Immature natural killer cell (primary cell): ENCODE measurements at places on chromosomes 2 and 18.

GRCh38 chr18:23853448-23854195 lies 160.9 kb upstream of the TTC39C start:
- no peak for DNase-seq

DNA sequence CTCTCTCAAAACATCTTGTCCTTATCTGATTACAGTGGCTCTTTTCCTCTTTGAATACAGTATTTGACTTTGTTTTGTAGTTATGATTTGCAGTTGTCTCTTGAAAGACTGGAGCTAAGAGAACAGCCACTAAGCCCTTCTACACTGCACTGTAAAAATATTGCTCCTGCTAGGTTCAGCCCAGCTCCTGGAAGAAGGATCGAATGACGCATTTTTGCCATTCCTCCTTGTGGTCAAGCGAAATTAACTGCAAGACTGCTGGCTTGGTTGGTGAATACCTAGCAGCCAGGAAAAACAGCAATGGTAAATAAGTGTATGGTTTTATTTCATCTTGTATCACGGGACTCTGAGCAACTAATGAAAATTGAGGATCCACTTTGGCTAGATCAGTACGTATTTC lies 407.8 kb upstream of the CDH2 start:
- DNase-seq: no peak

DNA sequence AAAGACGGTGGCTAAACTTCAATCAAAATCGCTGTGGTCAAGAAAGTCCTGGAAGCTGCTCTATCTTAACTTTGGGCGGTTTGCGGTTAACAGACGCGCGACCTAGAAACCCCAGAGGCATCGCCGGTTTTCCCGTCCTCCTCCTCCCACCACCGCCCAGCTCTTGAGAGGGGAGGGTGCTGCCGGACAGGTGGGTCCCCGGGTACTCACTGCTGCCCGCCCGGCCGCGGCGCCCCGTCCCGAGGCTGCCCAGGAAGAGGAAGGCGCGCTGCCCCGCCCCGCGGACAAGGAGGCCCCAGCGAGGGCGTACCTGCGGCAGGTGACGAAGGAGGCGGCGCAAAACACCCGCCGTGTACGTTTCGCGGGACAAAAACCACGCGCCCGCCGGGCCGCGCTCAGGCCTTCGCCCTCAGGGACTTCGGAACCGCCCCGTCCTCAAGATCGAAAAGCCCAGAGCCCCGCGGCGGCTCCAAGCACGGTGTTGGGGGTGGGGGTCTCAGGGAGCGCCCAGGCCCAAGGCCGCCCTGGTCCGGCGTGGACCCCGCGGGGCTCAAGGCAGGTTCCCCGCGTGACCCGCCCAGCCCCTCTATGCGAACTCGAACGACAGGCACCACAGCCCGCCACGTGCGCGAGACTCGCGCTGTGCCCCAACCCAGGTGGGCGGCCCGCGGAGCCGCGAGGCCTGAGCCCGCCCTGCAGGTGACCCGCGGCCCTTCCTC lies at the start of gene SH3YL1:
SH3YL1 (minus strand) TSS at position 259 of the 719 bp plus-strand sequence; CDS start at position 211, 48 bp downstream.
- peak; percentile 55 for DNase-seq

GRCh38 chr2:235910067-235910466 lies 258.1 kb downstream of the GBX2 start:
- no peak for DNase-seq

- no peak for DNase-seq
Observed at GRCh38 chr2:36088716-36089328, 266.8 kb upstream of the CRIM1 start.

GRCh38 chr2:207796585-207797350 lies 27.1 kb upstream of the FZD5 start:
- DNase-seq: no peak

DNA sequence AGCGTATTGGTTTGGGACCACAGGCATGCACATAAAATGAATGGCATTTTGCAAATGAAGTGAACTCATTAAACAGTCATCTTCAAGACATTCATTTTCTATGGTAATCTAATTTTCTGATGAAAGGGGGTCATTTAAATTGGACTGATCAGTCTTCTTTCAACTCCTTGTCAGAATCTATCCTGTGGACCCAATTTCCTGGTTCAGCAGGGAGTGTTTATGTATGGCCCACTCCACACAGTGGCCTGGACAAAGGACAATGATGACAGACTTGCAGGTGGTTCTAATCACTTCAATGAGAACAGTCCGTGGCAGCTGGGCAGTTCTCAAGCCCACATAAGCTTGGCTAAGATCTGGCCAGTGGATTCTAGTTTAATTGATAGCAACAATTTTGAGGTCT lies 448.1 kb downstream of the DCDC2C start:
- no peak for DNase-seq

DNA sequence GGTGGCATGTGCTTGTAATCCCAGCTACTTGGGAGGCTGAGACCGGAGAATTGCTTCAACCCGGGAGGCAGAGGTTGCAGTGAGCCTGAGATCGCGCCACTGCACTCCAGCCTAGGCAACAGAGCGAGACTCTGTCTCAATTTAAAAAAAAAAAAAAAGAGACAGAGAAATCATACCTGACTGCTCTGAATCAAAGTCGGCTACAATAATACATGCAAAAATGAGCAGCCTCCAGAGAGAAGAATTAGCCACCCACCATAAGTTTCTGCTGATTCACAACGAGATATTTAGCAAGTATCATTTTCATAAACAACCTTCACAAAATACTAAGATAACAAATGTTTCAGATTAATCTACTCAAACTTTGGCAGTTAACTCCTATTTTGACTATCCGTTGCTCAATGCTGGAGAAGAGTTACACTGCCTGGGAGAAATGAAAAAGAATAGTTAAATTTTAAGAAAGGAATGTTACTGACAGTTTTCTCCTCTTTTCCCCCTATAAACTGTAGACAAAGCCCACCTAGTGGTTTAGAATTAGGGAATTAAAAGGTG lies 1.5 kb downstream of the OSBPL1A start:
- no peak for DNase-seq

DNA sequence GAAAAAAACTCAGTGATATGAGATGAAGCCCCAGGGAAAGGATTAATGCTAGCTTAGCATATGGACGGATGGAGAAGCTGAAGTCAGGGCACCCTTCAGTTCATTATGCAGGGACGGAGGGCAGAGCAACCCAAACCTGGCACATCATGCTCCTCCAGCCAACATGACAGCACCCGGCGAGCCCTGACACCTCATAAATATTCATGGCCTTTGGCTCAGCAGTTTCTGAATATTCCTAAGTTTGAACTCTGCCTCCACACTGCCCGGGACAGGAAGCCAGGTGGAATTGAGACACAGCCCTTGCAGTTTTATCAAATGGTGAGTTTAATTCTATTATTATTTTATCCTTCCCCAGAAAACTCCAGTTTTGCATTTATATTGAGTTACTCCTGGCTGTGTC lies 87.3 kb upstream of the SH3BP4 start:
- no peak for DNase-seq

- no peak for DNase-seq
Observed at GRCh38 chr2:96374211-96374951, 38.8 kb downstream of the NCAPH start.

GRCh38 chr2:60826111-60826510 lies 55.3 kb upstream of the REL start:
- no peak for DNase-seq

DNA sequence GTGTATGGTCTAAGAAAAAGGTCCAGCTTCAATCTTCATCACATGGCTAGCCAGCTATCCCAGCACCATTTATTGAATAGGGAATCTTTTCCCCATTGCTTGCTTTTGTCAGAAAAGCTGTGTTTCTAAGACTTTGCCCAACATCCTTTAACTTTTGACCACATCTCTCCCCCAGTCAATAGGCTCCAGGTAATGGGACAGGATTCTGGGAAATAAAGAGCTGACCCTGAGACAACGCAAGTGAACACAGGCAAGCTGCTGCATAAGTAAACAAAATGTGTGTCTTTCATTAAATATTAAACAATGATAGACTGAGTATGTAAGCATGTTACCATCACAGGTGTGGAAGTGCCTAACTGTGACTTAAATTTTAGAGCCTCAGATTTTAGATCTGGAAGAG lies 23.0 kb downstream of the FAM110C start:
- DNase-seq: no peak

- DNase-seq: no peak
Observed at GRCh38 chr18:52451256-52451655, 111.3 kb downstream of the DCC start.

GRCh38 chr2:133667085-133667484 lies 98.8 kb upstream of the NCKAP5 start:
- DNase-seq: no peak

DNA sequence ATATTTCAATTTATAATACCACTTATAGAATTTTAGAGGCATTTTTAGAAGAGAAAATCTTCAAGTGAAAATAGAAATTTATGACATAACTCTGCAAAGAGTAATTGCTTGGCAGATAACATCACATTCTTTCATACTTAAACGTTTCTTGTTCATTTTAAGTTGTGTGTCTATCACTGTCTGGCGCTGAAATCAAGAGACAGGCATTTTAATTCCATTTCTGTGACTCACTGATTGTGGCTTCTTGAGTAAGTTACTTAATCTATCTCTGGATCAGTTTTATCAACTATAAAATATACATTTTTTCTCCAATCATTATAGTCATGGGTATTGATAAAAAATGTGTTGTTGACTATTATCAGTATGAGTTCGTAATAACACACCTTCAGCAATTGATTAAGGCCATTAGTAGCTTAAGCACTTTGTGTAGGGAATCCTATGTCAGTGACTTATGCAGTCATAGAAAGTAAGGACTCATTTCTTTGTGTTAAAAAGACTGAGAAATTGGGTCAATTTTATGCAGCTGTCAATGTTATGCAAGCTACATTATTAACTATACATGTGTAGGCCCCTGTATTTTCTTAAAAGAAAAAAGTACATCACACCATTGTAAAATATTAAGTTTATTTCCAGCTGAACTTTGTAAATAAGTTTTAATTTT lies 497.3 kb downstream of the CCDC85A start:
- no peak for DNase-seq

DNA sequence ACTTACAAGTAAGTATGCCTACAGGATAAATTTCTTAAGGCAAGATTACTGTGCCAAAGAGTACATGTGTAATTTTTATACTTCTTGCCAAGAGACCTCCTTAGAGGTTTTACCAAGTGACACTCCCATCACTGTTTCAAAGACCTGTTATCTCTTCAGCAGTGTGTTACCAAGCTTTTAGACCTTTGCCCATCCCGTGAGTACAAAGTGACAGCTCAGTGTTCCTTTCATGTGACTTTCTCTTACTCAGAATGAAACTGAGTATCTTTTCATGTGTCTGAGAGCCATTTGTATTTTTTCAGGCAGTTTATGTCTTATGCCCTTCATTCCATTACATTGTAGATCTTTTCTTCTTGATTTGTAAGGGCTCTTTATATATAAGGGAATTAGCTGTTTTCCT lies 287.5 kb upstream of the SALL3 start:
- no peak for DNase-seq

- DNase-seq: no peak
Observed at GRCh38 chr2:28976584-28976983, 4.5 kb upstream of the TOGARAM2 start.

DNA sequence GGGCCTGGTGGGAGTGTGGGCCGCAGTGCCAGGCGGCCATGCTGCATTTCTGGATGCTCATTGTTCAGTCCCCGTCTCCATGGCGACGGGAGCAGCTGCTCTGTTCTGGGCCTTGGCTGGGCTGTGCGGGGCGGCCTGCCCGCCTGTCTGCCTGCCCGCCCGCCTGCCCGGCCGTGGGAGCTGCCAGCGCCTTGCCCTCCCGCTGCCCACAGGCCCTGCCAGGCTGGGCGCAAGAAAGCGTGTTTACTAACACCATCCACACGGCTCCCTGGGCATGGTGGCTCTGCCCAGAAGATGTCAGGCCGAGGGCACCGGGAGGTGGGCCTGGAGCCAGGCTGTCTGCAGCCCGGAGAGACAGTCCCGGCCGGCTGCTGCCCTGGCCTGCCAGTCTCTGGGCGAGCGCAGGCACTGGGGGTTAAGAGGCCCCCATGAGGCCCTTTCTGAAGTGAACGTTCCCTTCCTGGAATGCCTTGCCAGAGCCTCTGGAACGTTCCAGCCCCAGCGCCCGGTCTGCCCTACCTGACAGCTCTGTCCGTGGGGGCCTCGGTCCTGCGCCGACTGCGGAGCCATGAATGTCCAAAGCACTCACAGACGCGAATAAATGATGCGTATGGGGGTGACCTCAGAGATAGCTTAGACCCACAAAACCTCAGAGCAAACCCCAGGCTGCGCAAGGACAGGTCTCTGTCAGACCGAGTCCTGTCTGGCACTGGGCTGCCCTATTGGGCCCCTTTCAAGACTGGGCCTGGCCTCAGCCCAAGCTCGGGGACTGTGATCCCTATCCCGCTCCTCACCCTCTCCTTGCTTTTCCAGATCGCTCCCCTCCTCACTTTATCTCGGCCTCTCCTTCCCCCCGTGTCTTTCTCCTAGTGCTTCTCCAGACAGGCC lies 44.3 kb downstream of the MYCN start:
- DNase-seq: no peak

DNA sequence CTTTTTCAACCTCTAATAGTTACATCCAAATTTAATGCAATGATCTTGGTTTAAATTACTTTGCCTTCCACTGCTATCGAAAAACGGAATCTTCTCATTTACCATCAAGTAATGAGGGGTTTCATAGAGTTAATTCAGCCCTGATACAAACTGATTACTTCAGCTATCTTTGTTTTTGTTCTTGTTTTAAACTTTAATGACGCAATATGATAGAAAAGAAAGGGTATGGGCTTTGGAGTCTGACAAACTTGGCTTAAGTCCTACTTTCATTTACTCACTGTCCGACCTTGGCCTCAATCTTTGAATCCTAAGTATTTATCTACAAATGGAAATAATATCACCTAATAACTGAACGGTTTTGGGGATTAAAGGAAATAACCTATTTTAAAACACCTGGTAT lies 16.1 kb downstream of the ADAM17 start:
- no peak for DNase-seq

DNA sequence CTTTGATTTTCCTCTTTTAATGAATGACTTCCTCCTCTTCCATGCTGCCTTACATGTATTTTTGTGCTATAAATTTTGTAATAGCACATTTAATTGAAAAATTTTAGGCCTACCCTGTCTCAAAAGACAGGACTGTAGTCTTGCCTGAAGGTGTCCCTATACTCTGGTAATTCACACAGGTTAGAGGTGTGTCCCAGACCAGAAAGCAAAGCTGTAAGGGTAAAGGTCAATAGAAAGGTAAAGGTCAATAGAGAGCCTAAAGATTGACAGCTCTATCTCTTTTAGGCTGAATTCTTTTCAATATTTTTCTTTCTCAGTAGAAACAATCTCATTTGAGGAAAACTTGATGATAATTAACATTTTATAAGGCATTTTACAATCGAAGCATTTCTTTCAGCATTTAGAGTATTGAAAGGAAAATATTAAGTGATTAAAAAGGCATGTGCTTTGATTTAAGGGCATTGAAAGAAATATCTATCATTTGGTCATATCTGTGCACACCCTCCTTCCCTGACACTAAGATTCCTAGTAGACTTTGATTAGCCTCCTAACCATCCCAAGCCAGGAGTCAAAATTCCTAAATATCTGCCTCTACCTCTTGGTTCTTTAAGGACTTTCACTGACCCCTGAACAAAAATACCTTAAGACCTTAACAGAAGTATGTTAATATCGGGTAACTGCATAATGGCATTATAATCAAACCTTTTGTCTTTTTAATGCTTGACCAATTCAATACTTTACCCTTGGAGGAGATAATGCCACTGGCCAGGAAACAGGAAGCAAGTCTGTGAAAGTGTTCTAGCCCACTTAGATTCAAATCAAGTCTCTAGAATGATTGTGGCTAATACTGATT lies 161.8 kb upstream of the DTNA start:
- DNase-seq: no peak

- no peak for DNase-seq
Observed at GRCh38 chr18:9856092-9856491, 29.7 kb upstream of the TXNDC2 start.

- no peak for DNase-seq
Observed at GRCh38 chr2:26840937-26841610, 6.9 kb upstream of the DPYSL5 start.

GRCh38 chr2:219441451-219442255 lies 7.0 kb downstream of the SPEG start:
- DNase-seq: peak; percentile 5
